ENCODE measurements at places on chromosomes 11 and 22.
A peak's percentile ranks its signal among the peaks of the same experiment; 100 is the strongest.

DNA sequence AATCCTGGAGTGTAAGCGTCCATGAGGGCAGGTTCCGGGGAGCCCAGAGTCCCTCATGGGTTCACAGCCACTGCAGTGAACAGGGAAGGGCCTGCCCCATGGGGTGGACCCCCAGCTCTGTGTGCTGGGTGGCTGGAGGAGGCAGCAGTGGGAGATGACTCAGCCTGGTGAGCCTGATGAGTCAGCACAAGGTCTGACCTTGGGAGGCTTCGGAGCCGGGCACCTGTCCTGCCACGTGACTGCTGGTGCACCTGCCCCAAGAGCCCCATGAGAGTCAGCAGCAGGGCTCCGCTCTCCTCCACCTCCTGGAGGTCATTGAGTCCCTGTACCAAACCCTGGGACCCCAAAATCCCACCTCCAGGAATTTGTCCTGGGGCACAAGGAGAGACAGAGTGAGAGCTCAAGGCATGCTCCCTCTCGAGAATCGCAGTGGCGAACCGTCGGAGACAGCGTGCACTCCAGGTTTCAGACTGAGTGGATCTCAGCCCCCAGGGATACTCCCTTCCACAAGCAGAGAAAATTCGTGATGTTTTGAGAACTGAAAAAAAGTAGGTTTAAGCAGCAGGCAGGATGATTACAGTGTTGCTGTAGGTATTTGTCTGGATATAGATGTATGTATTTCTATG lies 1221.7 kb downstream of the BRD1 start:
- no peak for DNase-seq

- no peak for DNase-seq
These were observed 26.0 kb upstream of the FADD start for GRCh38 chr11:70176940-70177689.

DNA sequence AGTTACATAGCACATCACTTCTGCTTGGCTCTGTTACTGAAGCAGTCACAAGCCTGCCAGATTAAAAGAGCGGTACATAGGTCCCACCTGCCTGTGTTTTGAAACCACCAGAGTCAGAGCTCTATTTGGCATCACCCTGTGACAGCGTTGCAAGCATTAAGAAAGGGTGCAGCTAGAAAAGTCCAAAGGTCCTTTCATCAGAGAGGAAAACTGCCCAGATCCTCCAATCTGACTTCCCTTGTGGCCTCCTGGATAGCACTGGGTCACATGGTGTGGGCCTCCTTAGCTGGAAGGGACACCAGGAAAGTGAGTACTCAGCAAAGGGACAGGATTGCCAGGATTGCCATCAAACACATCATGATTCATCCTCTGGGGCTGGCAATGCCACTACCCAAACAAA lies 22.9 kb downstream of the STX3 start:
- no peak for DNase-seq

- DNase-seq, result peak; percentile 35
These were observed 133.6 kb upstream of the C11orf58 start for GRCh38 chr11:16604794-16605388.

- DNase-seq, result no peak
These were observed 77.0 kb upstream of the SLC25A18 start for GRCh38 chr22:17486313-17486712.

- DNase-seq, result no peak
These were observed 82.1 kb downstream of the KCNQ1 start for GRCh38 chr11:2526808-2527381.

DNA sequence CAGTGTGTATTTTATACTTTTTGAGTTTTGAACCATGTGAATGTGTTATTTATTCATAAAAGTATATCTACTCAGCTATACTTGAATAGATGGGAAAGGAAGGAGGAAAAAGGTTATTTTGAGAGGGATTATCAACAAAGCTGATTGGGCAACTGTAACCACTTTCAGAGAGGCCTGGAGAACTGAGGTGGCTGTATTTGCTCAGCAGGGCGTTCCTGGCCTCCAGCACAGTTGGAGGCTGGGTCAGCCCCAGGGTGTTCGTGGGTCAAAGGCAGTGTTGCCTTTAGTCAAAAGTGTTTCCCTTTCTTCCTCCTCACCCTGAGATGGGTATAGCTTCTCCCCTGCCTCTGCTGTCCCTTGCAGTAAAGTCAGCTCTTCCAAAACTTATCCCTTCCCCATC lies 26.7 kb downstream of the ASCC2 start:
- DNase-seq, result no peak

GRCh38 chr11:112620621-112621394 lies 340.4 kb upstream of the NCAM1 start:
- DNase-seq, result no peak

GRCh38 chr11:35214792-35215193 lies 75.8 kb downstream of the CD44 start:
- DNase-seq, result peak; percentile 97

GRCh38 chr11:27443227-27443626 lies 29.4 kb downstream of the LGR4 start:
- no peak for DNase-seq

- no peak for DNase-seq
These were observed 72.8 kb upstream of the CDON start for GRCh38 chr11:126135235-126136176.

DNA sequence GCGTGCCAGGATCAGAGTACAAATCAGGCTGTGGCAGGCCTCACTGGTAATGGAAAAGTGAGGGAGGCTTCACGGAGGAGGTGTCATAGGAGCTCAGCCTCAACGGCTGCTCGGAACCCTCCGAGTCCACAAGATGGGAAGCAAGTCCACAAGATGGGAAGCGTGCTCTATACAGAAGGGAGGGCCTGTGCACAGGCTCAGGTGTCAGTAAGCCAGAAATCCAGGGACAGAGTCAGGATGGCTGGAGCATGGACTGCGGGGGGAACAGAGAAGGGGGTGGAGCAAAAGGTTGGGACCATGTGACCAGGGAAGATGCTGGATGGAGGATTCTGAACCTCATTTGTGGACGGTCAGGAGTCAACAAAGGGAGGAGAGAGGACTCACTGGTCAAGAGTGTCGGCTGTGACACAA lies 3.4 kb upstream of the DPP3 start:
- DNase-seq, result no peak

DNA sequence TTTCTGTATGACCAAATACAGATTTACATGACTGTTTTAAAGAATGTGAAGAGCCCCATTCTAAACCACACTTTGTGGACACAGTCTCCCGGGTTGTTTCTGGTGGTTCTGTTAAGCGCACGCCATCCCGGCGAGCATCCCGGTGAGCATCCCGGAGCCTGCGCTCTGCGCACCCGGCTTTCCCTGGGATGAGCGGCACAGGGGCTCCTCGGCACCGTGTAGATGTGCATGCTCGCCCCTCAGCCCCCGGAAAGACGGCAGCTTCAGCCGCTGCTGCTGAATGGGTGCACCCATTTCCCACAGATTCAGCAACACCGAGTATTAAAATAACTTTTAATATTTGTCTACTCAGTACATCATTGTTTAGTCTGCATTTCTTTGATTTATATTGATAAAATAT lies 36.0 kb downstream of the GLB1L2 start:
- no peak for DNase-seq

GRCh38 chr11:394858-395655 lies 1.0 kb downstream of the PKP3 start:
- no peak for DNase-seq

DNA sequence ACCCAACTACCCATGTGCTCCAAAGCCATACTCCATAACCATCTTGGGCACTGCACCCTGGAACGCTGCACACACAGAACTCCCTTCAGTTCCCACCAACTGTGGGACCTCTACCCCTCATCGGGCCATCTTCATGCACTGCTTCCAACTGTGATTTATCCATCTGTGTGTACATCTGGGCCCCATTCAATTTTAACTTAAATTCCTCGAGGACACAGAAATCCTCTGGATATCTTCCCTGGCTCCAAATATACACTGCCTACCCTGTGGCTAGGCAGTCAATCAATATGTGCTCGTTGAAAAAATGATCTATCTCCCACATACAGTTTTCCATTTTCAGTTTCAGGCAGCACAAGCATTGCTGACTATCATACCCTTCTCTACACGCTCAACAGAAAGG lies 4.9 kb downstream of the FEZ1 start:
- no peak for DNase-seq

- DNase-seq, result no peak
These were observed 91.7 kb upstream of the SHISAL1 start for GRCh38 chr22:44404341-44405020.

DNA sequence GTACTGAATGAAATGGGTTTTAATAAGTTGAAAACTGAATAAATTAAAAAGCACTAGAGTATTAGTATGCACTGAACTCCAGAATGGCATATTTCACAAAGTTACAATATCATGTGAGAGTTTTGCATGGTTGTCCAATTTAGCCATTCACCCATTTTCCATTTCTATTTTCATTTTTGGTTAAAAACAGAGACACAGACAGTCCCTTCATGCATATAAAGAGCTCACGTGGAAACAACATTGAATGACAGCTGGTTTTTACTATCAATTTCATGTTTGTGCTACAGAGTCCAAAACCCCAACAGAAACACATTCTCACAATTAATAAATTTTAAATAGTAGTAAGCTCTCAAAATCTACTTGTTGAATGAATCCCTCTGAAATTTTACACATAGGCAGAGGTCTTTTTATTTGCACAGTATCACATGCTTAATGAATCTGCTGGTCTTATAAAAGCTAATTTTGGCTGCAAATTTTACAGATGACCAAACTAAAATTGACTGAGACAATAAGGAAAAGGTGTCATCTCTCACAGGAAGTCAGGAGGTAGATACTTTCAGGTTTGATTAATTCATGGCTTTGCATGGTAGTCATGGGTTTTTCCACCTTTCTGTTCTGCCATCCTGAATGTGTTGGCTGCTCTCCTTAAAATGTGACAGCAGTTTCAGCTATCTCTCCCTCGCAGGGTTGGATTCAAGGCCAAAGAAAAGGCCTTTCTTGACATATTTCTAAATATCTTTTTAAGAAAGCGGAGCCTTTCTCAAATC lies 20.6 kb upstream of the DDI1 start:
- DNase-seq, result no peak

GRCh38 chr11:66745356-66746235 lies 16.6 kb upstream of the SPTBN2 start:
- no peak for DNase-seq

DNA sequence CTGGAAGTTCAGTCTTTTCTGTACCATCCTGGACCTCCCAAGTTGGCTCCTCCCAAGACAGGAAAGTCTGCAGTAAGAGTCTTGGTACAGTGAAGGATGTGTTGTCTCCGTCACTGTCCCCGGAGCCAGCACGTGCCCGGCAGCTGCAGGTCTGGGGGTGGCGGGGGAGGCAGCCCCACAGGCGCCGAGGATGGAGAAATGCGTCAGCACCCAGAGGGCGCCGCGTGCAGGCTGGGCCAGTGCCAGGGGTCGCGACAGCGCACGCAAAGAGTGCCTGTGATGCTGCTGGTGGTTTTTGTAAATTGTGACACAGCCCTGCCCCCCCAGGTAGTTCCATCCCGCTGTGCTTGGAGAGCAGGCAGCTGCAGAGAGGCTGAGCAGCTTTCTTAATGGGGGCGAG lies 1200.5 kb downstream of the BRD1 start:
- no peak for DNase-seq

- no peak for DNase-seq
These were observed 355.6 kb downstream of the OPCML start for GRCh38 chr11:133176748-133177147.

- DNase-seq, result peak; percentile 98
These were observed 44.2 kb upstream of the MICAL2 start for GRCh38 chr11:12066056-12066798.

DNA sequence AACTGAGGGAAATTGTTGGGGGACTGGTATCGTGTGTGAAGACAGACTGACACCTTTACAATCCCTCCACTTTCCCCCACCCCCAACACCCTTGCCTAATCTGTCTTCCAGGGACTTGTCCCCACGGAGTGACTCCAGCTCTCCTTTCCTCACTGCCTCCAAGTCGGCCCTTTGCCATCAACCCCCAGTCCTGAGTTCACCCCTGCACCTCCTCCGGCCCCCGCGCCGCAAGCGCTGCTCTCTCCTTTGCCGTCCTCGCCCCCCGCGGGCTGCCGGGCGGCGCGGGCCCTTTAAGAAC lies 183 bp upstream of the ABCG4 start:
- no peak for DNase-seq

DNA sequence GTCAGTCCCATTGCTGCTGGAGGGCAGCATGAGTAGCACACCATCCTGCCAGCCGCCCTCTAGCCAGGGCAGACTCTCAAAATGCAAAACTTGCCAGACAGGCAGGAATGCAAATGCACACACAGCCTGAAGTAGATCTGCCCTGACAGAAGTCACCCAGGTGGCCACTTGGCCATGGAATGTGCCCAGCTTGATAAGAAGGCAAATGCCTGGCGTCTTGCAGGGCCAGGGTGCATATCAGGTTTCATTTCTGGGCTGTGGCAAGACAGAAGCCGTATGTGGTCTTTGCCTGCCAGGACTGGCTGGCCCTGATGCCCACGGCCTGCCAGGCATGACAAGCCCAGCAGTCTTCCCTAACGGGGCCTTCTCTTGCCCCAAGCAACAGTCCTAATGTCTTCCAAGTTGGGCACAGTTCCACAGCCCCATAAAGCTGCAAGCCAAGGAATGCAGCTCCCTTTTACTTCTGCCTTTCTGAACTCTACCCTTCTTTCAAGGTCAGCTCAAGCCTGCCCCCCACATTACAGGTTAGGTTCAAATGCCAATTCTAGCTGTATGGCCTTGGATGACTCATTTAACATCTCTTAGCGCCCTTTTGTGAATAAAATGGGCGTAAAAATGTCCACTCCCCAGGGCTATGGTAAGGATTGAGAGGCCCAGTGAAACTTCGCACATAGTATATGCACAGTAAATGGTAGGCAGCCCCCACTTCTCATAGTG lies 29.7 kb downstream of the POU2AF3 start:
- no peak for DNase-seq

DNA sequence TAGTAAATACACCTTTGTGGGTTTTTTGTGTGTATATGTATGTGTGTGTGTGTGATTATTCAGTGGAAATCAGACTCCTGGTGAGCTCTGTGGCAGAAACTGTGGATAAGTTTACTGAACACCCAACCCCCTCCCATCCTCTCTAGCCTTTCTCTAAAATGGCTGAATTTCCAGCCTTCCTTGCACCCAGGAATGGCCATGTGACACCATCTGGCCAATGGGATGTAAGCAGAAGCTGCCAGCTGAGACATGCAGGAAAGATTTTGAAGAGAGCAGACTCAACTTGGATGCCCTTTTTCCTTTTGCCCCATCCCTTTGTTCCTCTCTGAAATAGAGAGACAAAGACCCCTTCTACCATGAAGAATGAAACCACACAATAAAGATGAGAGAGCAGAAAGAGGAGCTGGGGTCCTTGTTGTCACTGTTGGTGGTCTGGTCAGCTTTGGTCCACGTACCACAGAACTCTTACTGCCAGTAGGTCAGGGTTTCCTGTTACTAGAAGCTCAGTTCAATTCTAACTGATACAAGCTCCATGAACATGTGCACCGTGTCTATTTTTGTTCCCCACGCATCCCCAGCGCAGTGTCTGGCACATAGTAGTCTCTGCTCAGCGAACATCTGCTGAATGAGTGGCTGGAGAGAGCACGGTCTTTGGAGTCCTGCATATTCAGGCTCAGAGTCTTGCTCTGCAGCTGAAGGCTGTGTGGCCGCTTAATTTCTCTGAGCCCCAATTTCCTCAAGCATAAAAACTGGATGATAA lies 57.5 kb downstream of the SEZ6L start:
- DNase-seq, result no peak

GRCh38 chr11:127006311-127006710 lies 5.7 kb upstream of the KIRREL3 start:
- DNase-seq, result peak; percentile 55

All from IMR-90 (cell line).